ENCODE measurements at places on chromosomes 16 and 17.

DNA sequence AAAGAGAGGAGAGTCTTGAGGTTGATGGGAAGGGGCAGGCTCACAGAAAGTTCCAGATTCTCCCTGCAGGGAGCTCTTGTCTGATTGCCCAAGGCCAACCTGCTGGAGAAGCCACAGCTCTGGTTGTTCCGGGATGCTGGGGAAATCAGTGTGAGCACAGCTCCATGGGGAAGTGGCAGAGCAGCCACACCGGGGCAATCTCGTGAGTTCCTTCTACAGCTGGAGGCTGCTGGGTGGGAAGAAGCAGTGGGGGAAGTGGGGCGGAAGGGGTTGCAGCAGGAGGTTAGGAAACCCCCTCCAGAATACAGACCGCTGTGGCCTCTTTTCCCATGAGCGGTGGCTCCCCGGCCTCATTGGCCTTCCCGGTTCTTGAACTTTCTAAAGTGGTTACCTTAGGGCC, 34.0 kb downstream of the KIAA0513 start:
- DNase-seq: no peak
- H3K36me3 ChIP-seq: no peaks in the 10 kb centered on the region
- H3K4me3 ChIP-seq: no peak overlapping the region
- H3K4me1 ChIP-seq: peaks cover 36% of the 10 kb centered on the region

DNA sequence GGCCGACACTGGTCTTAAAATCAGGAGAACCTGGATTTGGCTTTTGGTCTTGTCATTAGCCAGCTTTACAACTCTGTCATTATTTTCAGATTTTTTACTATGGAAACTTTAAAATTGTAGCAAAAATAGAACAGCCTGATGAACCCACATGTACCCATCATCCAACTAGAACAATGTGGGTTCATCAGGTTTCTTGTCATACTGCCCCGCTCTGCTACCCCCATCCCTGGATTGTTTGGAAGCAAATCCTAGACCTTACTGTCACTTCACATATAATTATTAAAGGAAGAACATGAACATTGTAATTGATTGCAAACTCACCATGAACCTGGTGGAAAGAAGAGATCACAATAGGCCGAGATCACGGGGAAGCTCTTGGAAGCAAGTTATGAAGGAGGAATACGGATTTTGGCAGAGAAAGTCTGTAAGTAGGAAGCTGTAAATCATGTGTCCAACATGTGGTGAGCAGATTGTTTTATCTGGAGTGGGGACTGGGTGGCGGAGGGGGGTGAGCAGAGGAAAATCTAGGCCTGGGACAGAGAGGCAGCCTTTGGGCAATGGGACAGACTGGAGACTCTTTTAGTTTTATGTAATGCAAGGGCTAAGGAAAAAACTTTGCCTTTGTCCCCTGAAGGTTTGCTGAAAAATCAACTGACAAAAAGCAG, 67.0 kb downstream of the PITPNC1 start:
- peaks cover 41% of the 10 kb centered on the region for H3K4me1 ChIP-seq
- no peaks in the 10 kb centered on the region for H3K36me3 ChIP-seq
- no peaks in the 10 kb centered on the region for H3K27me3 ChIP-seq
- no peak overlapping the region for H3K27ac ChIP-seq
- no peak for DNase-seq

DNA sequence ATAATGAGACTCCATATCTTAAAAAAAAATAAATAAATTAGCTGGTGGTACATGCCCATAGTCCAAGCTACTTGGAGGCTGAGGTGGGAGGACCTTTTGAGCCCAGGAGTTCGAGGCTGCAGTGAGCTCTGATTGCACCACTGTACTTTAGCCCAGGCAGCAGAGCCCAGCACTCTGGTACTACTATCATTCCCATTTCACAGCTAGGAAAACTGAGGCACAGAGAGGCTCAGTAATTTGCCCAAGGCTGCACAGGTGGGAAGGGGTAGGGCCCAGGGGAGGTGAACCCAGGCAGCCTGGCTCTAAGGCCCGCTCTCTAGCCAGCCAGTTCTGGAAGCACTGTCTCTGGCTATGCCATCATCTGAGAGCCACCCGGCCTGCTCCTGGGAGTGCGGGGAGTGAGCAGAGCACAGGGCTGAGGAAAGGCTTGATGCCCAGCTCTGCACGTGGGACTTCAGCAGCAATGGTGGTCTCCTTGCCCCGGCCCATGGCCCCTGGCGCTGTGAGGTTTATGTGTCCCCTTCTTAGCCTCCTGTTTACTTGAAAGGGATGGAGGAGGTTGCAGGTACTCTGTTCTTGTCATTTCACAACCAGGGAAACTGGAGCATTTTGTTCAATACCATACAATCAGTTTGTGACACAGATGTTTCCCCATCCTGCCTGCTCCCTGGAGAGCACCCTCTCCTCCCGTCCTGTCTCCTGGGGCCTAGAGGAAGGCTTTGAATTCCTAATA, 222.3 kb downstream of the KATNIP start:
- no peak for DNase-seq
- peaks cover 2% of the 10 kb centered on the region for H3K36me3 ChIP-seq
- peak overlapping the region; percentile 88 for H3K27ac ChIP-seq
- peaks cover 6% of the 10 kb centered on the region for H3K4me1 ChIP-seq
- H3K27me3 ChIP-seq: no peaks in the 10 kb centered on the region
- H3K4me3 ChIP-seq: no peak overlapping the region

DNA sequence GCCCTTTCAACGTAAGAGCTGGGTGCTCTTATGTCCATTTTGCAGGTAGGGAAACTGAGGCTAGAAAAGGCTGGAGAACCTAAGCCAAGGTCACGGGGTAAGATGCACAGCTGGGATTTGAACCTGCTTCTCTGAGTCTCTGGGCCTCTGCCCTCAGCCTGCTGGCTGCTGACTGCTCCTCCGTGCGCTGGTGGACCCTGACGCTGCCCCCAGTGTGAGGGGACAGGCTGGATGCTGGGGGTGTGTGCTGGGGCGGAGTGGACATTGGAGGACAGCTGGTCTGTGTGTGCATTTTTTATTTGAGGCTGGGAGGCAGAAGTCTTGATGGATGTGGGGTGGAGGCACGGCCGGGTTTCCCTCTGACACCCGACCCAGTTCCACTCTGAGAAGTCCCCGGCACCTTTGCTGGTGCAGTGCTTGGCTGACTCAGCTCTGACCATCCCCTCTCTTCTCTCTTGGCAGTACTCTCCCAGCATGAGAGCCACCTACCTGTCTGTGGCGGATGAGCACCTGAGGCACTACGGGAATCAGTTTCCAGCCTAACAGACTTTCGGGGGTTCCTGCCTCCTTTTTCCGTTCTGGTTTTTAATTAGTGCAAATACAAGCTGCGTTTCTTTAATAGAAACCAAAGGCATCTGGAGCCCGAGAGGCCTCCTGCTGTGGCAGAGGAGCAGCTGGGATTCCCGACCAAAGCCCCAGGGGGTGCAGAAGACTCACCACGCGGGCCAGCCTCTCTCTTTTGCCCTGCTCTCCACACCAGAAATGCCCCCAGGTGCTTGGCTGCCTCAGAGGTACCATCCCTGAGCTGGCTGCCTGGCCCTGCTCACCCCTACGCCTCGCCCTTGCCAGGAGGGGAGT, 14.1 kb upstream of the DNAI2 start:
- no peak for DNase-seq
- no peak overlapping the region for H3K4me3 ChIP-seq
- H3K27me3 ChIP-seq: peaks cover 16% of the 10 kb centered on the region
- H3K4me1 ChIP-seq: no peaks in the 10 kb centered on the region
- H3K27ac ChIP-seq: no peak overlapping the region

- no peak overlapping the region for H3K4me3 ChIP-seq
- H3K27ac ChIP-seq: no peak overlapping the region
- no peaks in the 10 kb centered on the region for H3K36me3 ChIP-seq
- no peak for DNase-seq
Measured at GRCh38 chr17:68591583-68591982, 9.6 kb downstream of the FAM20A start.

GRCh38 chr17:80605326-80606066, 60.9 kb downstream of the RPTOR start:
- no peak for DNase-seq
- H3K4me3 ChIP-seq: no peak overlapping the region
- peaks cover 11% of the 10 kb centered on the region for H3K36me3 ChIP-seq
- no peaks in the 10 kb centered on the region for H3K27me3 ChIP-seq
- H3K27ac ChIP-seq: no peak overlapping the region

DNA sequence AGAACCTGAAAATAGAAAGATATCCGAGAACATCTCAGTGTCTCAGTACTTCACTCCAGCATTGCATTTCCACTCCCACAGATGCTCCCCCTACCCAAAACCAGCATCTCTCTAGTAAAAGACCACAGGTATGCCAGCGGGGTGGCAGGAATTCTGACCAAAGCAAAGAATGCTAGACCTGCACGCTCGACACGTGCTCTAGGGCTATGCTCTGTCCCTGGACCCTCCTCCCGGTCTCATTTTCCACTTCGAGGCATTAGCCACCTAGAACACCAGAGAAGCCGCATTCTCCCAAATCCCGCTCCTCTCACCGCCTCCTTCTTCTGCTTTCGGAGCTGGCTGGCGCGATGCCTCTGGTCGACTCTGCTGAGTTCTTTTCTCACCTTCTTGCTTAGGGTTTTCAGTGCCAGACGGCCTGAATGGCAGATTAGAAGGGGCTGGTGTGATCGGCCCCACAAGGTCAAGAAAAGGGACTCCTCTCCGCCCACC, 487 bp downstream of the TSR1 start:
- peak overlapping the region; percentile 99 for H3K4me3 ChIP-seq
- no peaks in the 10 kb centered on the region for H3K27me3 ChIP-seq
- peaks cover 28% of the 10 kb centered on the region for H3K4me1 ChIP-seq

DNA sequence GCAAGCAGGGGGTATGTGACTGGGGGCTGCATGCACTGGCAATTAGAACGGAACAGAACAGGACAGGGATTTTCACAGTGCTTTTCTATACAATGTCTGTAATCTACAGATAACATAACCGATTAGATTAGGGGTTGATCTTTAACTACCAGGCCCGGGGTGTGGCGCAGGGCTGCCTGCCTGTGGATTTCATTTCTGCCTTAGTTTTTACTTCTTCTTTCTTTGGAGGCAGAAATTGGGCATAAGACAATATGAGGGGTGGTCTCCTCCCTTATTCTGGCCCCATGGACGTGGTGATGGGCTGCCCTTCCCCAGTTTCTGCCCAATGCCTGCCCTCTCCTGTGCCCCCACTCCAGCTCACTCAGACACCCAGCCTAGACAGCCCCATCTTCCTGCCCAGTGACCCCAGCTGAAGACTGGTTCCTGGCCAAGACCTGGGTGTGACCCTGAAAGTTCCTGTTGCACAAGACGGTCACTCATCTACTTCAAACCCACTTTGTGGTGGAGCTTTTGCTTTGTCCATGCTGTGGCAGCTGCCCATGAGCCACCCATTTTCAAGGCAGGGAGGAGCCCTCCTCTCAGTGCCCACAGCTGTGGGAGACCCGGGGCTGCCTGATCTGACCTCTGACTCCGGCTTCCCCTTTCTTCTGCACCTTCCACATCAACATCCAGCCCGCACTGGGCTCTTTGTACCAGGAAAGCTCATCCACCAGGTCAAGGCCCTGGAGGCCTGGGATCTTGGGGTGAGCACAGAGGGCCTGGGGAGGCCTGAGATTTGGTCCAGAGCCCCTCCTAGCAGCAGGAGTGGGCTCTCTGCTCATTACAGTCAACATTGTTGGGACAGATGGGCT, 18.6 kb downstream of the ALOX12B start:
- DNase-seq: no peak
- peaks cover 15% of the 10 kb centered on the region for H3K4me1 ChIP-seq
- H3K4me3 ChIP-seq: no peak overlapping the region

- H3K4me1 ChIP-seq: peaks cover 9% of the 10 kb centered on the region
- H3K4me3 ChIP-seq: no peak overlapping the region
- no peak overlapping the region for H3K27ac ChIP-seq
- H3K36me3 ChIP-seq: no peaks in the 10 kb centered on the region
- DNase-seq: no peak
Measured at GRCh38 chr17:83101805-83102480, 22.5 kb downstream of the METRNL start.

- no peak overlapping the region for H3K27ac ChIP-seq
- peaks cover 3% of the 10 kb centered on the region for H3K27me3 ChIP-seq
- peak overlapping the region; percentile 78 for H3K4me3 ChIP-seq
- H3K4me1 ChIP-seq: peaks cover 43% of the 10 kb centered on the region
- no peaks in the 10 kb centered on the region for H3K36me3 ChIP-seq
Measured at GRCh38 chr16:85220964-85221731, 108.9 kb upstream of the CIBAR2 start.

- no peak overlapping the region for H3K4me3 ChIP-seq
- no peak for DNase-seq
- no peak overlapping the region for H3K27ac ChIP-seq
- H3K36me3 ChIP-seq: peaks cover 8% of the 10 kb centered on the region
Measured at GRCh38 chr17:9944704-9945103, 39.6 kb upstream of the RCVRN start.

GRCh38 chr16:48556913-48557351, 53.0 kb downstream of the N4BP1 start:
- no peak for DNase-seq
- no peak overlapping the region for H3K27ac ChIP-seq
- peaks cover 56% of the 10 kb centered on the region for H3K4me1 ChIP-seq
- H3K4me3 ChIP-seq: no peak overlapping the region

GRCh38 chr17:40551879-40552768, 13.1 kb downstream of the CCR7 start:
- H3K4me1 ChIP-seq: peaks cover 36% of the 10 kb centered on the region
- H3K27ac ChIP-seq: no peak overlapping the region
- H3K4me3 ChIP-seq: no peak overlapping the region
- DNase-seq: no peak
